Eye (tissue), 1 donor: ENCODE measurements at places on chromosomes 4 and X.
A peak's percentile ranks its signal among the peaks of the same experiment; 100 is the strongest.

DNA sequence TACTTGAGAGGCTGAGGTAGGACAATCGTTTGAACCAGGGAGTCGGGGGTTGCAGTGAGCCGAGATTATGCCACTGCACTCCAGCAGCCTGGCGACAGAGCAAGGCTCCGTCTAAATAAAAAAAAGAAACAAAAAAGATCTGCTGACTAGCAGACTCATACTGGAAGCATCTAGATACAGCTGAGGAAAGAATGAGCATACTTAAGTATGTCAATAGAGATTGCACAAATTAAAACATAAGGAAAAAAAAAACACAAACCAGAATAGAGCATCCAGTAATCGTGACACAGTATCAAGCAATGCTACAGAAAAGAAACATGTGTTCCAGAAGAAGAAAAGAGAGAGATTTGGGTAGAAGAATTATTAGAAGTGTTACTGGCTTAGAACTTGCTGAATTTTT, 105.5 kb upstream of the SPOCK3 start:
- no peak for DNase-seq

DNA sequence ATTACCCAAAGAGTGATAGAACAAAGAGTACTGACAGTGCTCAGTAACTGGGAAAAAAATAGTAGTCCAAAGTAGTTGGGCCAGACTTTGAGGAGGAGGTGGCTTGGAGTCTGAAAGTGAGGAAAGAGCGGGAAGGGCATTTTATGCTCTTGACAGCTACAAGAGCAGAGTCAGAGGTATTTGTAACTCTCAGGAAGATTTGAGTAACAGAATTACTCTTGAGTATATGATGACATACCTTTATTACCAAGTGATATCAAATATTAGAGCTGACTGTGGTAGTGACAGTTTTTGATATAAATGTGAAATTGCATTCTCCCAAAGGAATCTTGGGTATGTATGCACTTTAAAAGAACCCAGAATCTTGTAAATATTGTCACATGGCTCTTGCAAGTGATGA, 2.2 kb downstream of the SLAIN2 start:
- DNase-seq: no peak

GRCh38 chr4:172727631-172728030, 441.0 kb upstream of the GALNT7 start:
- DNase-seq: no peak

- DNase-seq: no peak
These were observed 139.3 kb downstream of the TLL1 start for GRCh38 chr4:166012129-166013030.

DNA sequence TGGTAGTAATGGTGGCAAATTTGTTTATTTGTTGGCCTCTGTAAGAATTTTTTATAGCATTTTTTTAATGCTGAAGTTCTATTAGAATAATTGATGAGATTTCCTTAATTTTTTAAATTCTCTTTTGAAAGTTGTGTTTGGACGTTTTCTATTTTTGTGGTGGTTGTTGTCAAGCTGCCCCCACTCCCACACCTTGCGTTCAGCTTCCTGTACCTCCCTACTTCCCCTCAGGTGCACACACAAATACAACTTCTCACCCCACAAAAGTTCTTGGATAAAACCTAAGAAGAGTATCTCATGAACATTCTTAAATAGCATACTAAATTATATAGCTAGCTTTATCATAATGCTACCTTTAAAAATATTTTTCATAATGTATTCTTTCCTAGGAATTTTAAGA, 38.7 kb downstream of the EXOC1 start:
- no peak for DNase-seq

DNA sequence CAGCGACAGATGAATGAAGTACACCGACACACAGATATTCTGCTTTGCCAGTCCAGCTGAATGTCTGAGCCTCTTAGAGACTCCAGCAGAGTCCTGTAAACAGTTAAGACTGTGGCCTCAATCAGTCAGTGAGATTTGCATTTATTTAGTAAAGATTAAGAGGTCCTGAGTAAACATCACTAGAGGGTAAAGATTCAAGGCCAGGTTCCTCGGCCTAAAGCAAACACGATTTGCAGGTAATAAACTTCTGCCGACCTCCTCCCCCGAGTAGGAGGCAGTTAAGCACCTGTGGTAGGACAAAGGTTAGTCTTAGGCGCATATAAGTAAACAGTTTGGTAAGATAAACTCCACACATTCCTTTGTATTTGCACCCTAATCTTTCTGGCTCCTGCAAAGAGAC, 99.6 kb downstream of the CFAP47 start:
- DNase-seq: no peak

- DNase-seq: no peak
These were observed 37.3 kb downstream of the AGA start for GRCh38 chr4:177404986-177405385.

- no peak for DNase-seq
These were observed 1538.8 kb downstream of the RPA4 start for GRCh38 chrX:98422536-98422935.

DNA sequence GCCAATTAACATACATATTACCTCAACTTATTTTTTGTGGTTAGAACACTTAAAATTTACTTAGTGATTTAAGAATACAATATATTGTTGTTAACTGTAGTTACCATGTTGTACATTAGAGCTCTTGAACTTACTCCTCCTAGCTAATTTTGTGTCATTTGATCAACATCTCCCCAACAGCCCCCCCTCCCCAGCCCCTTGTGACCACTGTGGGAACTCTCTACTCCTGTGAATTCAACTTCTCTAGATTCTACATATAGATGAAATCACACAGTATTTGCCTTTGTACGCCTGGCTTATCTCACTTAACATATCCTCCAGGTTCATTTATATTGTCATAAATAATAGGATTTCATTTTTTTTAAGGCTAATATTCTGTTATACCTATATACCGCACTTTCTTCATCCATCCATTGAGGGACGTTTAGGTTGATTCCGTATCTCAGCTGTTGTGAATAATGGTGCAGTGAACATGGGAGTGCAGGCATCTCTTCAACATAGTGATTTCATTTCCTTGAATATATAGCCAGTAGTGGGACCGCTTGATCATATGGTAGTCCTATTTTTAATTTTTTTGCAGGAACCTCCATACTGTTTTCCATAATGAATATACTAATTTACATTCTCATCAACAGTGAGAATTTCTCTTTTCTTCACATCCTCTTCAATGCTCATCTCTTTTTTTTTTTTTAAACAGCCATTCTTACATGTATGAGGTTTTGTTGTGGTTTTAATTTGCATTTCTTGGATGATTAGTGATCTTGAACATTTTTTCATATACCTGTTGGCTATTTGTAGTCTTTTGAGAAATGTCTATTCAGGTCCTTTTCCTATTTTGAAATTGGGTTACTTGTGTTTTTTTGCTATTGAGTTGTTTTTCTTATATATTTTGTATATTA, 66.8 kb downstream of the RAPGEF2 start:
- no peak for DNase-seq

DNA sequence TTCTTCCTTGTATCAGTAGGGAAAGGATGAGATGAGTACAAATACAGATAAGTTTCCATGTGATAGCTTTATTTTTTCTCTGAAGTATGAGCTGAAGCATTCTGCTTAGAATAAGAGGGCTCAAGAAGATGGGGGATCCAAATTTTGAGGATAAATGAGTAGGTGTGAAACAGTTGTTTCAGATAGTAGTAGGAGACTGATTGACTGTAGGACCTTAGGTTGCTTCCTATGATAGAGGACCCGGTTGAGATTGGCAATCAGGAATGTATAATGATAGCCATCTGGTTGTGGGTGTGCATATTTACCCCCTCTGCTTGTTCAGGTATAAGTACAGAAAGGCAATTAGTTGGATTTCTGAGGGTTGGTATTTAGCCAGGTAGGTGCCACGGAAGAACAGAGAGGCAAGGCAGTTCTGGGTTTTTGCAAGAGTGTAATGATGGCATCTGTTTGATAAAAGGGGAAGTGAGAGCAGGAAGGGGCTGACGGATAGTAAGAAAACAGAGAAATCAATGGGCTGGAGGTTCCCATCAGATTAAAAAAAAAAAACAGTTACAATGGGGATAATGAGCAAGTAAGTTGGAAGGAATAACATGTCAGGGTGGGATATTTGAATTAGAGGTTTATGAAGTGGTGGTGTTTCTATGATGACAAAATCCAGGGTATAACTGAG, 13.7 kb downstream of the OCRL start:
- DNase-seq: no peak

DNA sequence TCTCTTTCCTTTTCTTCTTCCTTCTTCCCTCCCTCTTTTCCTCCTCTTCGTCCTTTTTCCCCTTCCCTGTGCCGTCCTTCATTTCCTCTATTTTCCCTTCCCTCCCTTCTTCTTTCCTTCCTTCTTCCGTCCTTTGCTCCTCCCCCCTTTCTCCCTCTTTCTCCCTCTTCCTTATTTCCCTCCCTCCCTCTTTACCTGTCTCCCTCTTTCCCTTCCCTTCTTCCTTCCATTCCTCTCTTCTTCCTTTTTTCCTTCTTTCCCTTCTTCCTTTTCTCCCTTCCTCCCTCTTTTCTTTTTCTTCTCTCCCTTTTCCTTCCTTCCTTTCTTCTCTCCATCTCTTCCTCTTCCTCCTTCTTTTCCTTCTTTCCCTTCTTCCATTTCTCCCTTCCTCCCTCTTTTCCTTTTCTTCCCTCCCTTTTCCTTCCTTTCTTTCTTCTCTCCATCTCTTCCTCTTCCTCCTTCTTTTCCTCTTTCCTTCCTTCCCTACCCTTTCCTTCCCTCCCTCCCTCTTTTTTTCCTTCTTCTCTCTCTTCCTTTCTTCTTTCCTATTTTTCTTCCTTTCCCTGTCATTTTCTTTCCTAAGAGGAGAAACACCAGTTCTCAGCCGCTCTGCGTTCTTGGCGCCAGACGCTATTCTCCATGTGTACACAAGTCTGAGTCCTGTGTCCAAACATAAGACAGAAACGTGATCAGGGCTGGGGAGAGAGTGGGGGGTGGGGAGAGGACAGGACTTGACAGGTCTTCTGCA, 597.1 kb downstream of the MID1IP1 start:
- DNase-seq: no peak

GRCh38 chr4:88320780-88321373, 36.5 kb upstream of the PPM1K start:
- no peak for DNase-seq

GRCh38 chrX:43530837-43531236, 125.3 kb upstream of the MAOA start:
- DNase-seq: no peak

GRCh38 chr4:78634011-78634664, 82.6 kb downstream of the ANXA3 start:
- no peak for DNase-seq

DNA sequence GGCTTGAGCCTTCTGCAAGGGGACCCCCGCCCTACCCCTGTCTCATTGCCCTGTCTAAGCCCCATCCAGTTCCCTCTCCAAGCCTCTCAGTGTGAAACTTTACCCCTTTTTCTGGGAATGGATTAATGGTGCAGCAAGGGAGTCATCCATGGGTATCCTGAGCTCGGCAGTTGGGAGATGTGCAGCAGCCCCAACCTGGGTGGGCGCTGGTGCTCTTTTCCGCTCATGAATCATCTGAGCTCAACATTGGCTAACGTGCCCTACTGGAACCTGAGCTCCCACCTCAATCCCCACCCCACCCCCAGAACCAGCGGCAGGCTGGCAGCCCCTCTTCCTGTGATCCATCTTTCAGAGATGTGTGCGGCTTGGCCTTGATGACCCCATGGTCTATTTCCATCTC, 130.3 kb upstream of the MSX1 start:
- DNase-seq: no peak

GRCh38 chr4:144562019-144562705, 83.8 kb upstream of the HHIP start:
- DNase-seq: peak; percentile 38

DNA sequence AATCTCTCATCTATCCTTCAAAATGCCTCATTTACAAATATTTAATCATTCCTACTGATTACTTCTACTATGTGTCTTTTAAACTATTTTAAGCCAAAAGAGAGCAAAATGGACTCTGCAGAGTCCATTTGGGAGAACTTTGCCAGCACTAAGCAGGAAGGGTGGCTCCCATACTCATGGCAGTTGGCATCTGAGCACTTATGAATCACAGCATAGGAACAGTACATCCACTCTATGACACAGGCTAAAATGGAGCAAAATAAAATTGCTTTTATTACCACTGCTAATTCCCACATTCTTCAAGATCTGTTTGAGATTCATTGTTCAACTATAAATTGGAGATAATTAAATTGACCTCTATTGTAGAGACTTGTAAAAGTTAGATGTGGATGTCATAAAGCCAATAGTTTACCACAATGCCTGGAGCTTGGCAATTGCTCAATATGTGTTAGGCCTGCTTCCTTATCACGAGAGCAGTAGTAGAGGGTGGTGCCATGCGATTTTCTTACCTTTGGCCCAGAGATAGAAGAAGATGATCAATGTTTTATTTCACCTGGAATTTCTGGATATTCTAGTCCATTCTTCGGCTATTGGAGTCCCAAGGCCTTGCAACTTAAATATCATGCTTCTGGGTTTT, 19.1 kb downstream of the HPGD start:
- no peak for DNase-seq

DNA sequence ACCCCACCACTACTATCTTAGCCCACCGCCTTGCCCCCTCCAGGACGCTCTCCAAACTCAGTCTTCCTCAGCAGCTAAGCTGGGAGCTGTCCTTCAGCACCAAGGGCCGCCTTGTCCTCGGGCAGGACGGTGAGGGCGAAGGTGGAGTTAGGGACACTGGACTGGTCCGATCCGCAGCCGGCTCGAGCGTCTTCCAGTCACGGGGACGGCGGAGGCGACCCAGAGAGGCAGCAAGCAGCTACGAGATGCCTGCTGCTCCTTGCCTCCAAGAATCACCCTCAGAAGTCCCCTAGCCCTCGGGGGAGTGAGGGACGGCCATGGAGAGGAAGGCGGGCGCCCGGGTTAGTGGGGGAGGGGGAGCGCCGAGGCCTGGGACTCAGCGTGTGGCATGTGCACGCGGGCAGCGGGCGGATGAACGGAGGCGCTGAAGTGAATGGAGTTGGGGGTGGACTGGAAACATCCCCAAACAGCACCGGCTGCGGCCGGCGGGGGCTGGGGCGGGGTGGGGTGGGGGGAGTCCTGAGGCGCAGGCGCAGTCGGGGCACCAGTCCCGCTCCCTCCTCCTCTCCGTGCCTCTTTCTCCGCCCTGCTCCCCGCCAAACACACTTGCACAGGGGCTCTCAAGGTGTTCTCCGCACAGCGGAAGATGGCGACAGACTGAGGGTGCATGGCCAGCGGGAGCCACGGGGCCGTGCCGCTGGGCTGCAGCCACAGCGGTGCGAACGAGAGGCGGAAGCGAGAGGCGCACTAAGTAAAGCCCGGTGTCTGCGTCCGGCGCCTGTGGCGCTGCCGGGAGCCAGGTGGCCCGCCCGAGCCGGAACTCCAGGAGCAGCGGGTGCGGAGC, at the start of gene NALF2:
TSS of gene NALF2 (plus strand) at position 545 of the 844 bp plus-strand sequence. CDS start 957 bp downstream, outside the sequence.
- peak; percentile 87 for DNase-seq
